ENCODE measurements at places on chromosomes 12 and 14.
A peak's percentile ranks its signal among the peaks of the same experiment; 100 is the strongest.

GRCh38 chr12:78260976-78261375, 430.3 kb downstream of the NAV3 start:
- no peak for DNase-seq

DNA sequence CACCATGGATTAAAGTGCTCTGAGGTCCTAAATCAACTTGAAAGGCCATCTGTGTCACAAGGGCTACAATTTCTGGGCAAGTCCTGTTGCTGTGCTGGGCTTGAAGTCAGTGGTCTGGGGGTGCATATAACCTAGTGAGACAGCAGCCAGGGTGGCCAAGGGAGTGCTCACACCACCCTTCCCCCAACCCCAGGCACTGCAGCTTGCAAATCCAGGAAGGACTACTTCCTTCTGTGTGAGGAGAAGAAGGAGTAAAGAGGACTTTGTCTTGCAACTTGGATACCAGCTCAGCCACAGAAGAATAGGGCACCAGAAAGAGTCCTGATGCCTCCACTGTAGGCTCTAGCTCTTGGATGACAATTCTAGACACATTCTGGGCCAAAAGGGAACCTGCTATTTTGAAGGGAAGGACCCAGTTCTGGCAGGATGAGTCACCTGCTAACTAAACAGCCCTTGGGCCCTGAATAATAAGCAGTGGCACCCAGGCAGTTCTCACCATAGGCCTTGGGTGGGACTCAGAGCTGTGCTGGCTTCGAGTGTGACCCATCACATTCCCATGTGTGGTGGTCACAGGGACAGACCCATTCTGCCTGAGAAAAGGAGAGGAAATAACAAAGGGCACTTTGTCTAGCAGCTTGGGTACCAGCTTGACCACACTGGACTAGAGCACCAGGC, 32.6 kb upstream of the DHRS7 start:
- no peak for DNase-seq

- no peak for DNase-seq
Measured at GRCh38 chr12:67827820-67828383, 161.3 kb upstream of the IFNG-AS1 start.

GRCh38 chr12:75154388-75154787, 55.3 kb downstream of the KCNC2 start:
- DNase-seq: no peak

DNA sequence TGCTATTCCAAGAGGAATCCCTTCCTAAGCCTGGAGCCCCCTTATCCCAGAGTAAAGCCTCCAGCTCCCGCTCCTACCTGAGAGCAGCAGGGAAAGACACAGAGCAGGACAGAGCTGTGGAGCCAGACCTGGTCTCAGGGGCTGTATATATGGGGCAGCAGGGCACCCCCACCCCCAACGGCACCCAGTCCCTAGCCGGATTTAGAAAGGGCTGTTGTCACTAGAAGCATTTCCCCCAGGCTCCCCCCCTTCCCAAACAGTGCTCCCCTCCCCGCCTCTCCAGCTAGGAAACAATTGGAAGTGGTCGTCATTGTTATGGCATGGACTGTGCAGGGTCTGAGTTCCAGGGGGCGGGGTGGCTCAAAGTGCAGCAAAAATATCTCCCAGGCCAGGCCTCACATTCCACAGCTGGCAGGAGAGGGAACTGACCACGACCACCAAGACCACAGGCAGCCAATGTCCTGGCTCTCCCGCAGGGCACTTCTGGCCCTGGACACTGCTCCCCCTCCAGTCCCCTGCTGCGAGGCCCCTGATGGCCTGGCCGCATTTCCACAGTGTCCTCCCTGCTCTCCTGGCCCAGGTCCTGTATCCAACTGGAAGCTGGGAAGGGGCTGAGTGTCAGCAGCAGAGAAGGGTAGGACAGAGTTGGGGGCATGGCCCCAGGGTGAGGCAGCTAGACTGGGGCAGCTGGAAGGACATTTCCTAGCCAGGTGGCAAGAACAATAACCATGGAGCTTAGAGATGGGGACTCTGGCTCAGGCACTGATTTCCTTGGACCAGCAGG, at the start of gene MYH7:
Gene MYH7, minus strand, starts transcription at position 118 of the 784 bp plus-strand sequence. CDS start 1,928 bp downstream, outside the sequence.
- no peak for DNase-seq

DNA sequence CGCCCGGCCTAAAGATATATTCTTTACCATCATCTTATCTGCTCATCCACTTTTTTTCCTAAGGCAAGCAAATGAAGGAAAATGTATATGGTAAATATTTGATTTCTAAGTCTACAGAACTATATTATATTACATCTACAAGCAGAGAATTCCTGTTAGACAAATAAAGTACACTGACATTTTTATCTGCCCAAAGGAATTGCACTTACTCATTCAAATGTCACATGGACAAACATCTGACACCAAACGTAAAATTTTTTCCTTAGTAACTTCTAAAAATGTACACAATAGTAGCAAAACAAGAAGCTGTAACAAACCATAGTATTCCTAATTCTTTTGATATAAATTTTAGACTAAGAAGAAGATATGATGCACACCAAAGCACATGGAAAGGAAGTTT, 51.0 kb downstream of the SPPL3 start:
- no peak for DNase-seq

DNA sequence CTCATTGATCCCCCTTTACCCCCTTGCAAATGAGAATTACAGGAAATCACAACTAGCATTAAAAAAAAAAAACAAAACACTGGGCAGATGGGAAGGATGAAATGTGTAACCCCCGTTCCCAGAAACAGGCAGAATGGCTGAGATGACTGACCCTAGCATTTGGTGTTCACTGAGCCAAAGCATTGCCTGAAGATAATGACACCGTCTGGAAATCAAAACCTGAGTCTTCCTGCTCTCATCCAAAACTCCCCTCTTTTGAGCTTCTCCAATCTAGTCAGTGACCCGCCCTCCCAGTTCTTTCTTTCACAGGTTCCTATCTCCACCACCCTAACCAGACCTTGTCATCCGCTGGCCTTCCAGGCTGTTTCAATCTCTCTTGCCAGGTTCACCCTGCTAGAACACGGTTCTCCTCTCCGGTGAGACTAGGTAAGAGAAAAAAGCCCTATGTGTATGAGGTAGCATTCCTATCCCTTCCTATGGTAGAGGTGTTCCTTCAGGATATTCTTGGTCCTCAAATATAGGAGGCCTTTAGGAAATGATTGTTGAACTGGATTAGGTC, 21.3 kb downstream of the SUSD6 start:
- no peak for DNase-seq

DNA sequence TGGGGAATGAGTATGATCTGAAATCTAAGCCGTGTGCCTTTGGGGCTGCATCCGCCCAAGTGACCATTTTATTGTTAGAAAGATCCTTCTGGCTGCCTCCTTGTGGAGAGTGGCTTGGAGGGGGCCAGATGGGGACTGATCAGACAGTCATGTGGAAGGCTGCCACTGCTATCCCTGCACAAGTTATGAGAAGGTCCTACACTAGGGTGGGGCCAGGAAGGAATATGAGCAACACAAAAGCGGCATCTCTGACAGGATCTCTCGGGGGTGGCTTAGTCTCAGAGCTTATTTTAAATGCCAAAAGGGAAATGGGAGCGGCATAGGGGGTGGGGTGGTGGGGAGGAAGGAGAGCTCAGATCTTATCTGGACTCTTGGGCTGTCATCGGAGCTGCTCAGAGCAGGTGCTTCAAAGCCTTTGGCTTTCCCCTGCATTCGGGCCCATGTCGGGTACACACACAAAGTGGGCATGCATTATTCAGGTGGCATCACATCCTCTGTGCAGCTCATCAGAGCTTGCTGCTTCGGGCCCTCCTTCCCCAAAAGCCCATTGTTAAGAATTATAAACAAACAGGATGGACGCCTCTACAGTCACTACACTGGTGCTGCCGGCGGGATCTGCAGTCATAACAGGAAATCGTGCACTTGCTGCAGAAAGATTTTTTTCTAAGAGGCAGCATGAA, 805.4 kb downstream of the VRK1 start:
- no peak for DNase-seq

DNA sequence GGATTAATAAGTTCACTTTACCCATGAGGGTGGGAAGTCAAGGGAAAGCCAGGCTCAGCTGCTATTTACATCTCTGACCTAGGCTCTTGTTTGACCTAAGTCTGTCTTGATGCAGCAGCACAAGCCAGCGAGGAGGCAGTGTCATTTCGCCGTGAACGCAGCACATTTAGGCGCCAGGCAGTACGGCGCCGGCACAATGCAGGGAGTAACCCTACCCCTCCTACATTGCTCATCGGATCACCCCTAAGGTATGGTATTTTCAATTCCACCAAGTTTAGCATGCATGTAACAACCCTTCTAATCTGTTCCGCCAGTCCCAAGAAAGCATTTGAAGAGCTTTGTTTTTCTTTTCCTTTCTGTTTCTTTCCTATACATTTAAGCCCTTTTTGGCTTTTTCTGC, 81.2 kb downstream of the PCNX1 start:
- DNase-seq: no peak

DNA sequence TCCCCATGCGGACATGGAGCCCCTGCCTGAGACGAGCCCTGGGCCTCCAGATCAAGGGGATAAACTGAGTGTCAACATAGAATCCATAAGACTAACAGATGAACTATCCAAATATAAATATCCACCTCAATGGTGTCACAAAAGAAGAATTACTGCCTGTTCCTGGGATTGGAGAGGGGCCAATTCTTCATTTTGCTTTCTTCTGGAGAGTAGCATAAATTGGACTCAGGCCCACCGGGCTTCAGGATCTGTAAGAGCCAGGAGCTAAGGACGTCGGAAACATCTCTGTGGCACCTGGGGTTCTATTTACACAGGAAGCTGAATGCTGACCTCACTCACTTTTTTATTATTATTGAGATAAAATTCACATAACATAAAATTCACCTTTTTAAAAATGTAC, 408.2 kb upstream of the CCDC196 start:
- DNase-seq: no peak

- peak; percentile 8 for DNase-seq
Measured at GRCh38 chr12:66087365-66087943, 43.1 kb downstream of the LLPH start.

DNA sequence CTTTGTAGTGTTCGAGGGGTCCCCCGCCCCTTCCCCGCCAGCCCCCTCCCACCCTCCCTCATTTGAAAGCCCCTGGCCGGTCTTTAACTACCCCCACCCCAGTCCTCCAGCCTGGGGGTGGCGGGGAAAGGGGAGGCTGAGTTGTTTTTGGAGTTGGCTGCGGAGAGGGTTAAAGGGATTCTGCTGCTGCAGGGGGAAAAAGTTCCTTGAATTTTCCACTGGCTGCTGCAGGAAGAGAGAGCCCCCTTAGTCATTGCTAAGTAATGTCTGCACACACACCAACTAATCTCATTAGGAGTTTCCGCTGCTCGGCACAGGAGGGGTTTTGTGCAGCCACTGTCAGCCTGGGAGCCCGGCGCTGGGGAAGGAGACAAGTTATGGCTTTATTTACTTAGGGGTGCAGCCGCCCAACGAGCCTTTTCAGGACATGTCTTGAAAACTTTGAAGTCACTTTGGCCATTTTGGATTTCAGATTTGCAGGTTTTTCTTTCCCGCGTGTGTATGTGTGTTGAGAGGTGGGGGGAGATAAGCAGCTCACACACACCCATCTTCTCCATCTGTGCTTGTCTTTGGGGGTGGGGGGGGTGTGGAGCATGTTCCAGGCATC, 1.8 kb downstream of the ELK3 start:
- DNase-seq: no peak

- no peak for DNase-seq
Measured at GRCh38 chr12:112381406-112381882, 787 bp downstream of the HECTD4 start.

- no peak for DNase-seq
Measured at GRCh38 chr14:63301891-63302534, 16.7 kb downstream of the GPHB5 start.

GRCh38 chr12:101491329-101491728, 16.2 kb downstream of the SPIC start:
- DNase-seq: no peak

DNA sequence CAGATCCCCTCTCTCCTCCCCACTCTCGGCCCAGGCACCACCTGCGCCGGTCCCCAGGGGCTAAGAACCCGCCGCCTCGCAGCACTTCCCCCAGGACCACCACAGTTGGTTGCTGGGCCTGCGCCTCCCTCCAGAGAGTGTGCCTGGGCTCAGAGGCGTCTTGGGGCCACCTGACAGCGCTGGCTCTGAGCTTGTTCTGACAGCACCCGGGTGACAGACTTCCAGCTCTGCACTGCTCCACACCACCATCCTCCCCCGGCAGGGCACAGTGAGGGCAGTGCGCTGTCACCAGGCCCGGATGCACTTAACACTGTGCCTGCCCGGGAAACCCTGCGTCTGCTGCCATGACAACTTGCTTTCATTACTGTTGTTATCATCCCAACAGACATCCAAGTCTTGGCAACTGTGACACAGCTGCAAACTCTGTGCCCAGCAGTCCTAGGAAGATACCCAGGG, 6.6 kb downstream of the BRF1 start:
- DNase-seq: peak; percentile 21

- no peak for DNase-seq
Measured at GRCh38 chr12:131202592-131203378, 249.1 kb downstream of the ADGRD1 start.

DNA sequence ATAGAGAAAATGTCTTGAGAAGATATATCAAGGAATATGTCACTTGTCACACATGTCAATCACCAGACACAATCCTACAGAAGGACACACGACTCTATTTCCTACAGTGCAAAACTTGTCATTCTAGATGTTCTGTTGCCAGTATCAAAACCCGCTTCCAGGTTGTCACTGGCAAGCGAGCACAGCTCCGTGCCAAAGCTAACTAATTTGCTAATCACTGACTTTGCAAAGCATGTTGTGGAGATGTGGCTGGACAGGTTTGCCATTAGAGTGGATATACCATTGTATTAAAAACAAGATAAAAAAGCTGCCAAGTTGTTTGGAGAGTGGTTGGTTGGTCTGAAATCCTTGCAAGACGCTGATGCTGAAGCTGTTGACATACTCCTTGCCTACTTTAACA, 7.9 kb upstream of the SGPP1 start:
- DNase-seq: no peak

DNA sequence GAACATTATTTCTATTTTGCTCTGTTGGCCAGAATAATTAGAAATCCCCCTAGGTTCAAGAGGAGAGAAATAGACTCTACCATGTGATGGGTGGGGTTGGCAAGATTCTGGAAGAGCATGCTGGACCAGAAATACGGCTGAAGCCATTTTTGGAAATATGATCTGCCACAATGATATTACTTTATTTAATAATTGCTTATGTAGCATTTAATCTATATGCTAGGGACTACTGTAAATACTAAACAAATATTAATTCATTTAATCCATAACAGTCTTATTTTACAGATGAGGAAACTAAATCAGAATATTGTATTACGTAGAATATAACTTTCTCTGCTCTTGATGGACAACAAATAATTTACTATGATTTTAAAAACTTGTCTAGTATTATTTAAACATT, 193.7 kb downstream of the RAD51B start:
- no peak for DNase-seq

- no peak for DNase-seq
Measured at GRCh38 chr12:76480796-76481195, 78.8 kb downstream of the OSBPL8 start.

- DNase-seq: no peak
Measured at GRCh38 chr12:26782372-26783130, 50.4 kb downstream of the ITPR2 start.

DNA sequence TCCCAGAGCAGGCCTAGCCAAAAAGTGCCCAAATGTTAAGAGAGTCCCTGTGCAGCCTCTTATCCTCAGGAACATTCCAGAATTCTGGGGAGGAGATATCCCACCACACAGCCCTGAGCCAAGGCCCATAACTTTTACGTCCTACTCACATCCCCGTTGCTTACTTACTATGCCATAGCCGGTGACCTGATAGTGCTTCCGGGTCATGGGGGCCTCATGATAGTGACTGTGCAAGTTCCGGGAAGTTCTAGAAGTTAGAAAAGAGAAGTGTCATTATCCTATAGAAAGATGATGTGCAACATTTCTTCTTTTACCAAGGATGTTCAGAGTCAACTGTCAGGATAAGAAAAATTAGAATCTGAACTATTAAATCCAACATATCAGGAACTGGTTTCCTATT, 15.6 kb upstream of the NGB start:
- no peak for DNase-seq
